ENCODE measurements at places on chromosomes 1 and 21. TPM values are rescaled to one million over a fixed set of nuclear protein-coding genes. Genes with fewer than 3 reads are reported as not detected.

The FAM131C gene
- not detected for total RNA-seq

GRCh38 chr1:94971491-94971924 is 44.6 kb upstream of the CNN3 start:
- DNase-seq: no peak

The ACADM gene
- 3.5 TPM for total RNA-seq

The AADACL4 gene
- total RNA-seq: not detected

DNA sequence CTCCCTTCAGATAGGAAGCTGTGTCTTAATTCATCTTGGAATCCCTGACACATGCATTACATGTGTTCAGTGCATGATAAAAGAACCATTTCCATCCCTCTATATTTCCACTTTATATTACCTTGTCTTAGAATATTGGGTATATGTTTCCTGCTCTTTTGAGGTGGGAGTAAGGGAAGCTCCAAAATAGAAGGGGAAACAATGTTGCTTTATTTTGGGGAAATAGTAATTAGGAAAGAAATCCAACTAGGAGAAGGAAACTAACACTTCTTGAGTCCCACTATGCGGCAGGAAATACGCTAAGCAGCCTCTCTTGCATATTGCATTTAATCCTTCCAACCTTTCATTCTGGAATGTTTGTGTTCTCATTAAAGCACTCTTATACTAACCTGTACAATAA is 89.4 kb upstream of the VAV3 start:
- DNase-seq: no peak
